ENCODE measurements at places on chromosomes 11 and 22. TPM values are rescaled to one million over a fixed set of nuclear protein-coding genes. Genes with fewer than 3 reads are reported as not detected.

GRCh38 chr11:59724066-59724465 lies 10.4 kb upstream of the OR10V1 start:
- no peak for DNase-seq

The HTR3A gene
- not detected for polyA plus RNA-seq

The MOGAT2 gene
- polyA plus RNA-seq, result 0.69 TPM

DNA sequence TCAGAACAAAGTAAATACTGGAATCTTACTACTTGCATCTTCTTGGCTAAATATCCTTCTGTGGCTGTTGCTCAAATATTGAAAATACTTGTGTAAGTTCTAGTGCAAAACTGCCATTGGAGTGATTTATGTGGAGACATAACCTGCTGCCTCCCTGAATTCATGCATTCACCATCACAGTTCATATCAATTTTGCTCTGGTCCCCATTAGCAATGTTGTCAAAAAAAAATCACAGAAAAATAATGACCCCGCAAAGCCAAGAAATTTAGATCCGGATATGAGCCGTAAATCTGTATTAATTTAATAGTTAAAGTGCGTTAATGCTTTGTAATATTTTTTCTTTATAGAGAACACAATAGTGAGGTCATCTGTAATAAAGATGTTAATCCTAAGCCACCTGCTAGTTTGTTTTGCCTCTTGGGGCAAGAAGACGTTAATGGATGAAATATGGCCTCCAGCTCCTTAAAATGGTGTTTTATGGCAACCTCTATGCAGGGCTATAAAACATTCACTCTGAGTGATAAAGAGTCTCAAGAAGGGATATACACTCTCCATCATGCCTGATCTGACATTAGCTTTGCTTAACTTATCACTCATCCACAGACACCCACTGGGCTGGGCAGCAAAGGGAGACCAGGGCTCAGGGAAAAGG lies 255.9 kb downstream of the INSC start:
- no peak for DNase-seq

The TMPRSS13 gene
- polyA plus RNA-seq, result 0.48 TPM

DNA sequence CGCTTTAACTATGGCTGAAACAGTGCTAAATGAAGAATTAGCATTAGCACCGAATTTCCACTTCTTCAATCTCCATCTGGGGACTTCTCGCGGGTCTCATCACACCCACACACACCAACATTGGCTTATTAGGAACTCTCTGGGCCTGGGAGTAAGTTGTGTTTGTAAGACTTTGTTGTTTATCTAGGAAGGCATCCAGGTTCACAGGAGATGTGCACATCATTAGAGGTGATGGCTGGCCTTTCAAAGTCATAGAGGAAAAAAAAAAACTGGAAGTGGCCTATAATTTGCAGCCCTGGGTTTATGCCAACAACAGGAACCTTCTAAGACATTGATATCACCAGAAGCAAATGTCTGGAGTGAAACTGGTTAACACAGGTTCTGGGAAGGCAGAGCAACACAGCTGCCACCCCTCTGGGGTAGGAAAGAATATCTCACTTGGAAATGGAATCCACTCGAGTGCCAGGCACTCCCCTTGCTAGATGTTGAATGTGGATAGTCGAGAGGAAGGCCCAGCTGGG lies 84.5 kb downstream of the TRAF6 start:
- DNase-seq, result no peak

DNA sequence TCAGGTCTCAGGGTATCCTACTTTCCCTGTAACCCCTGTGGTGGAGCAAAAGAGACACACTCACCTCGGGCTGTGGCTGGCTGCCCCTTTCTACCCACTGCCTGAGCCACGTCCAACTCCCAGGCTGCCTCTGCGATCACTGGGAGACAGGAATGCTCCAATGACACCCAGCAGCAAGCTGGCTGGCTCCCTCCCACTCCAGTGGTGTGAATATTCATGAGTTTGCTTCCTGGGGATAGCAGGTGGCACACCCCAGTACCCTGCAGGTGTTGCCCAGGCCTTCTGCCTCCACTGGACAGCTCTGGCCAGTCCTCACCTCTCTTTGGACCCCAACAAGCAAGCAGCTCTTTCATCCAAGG lies 9.7 kb downstream of the GAL3ST1 start:
- DNase-seq, result no peak

DNA sequence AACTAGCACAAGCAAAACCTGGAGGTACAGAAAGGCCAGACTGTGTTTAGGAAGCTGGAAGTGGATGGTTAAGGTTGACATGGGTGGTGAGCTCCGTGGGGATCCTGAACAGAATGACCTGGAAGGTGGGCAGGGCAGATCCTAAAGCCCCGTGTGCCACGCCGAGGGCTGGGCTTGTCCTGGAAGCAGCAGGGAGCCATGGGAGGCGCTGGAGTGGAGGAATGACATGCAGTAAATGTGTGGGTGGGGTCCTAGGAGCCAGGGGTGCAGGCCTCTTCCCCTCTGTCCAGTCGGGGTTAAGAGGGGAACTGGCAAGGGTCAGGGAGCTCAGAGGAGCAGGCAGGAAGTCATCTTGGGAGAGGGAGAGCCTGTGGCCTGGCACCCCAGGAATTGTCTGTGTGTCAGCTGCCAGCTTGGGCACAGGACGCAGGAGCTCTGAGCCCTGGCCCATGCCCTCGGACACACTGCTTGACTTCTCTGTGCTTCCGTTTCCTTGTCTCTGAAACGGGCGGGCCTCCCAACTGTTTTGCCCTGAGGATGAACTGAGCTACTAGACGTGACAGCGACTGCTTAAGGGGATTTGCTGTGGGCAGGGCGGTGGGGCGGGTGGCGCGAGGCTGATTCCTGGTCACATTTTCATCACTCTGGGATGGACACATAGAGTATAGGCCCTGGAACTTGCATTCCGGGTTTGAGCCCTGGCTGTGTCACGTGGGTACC lies 75.7 kb downstream of the MPPED1 start:
- DNase-seq, result no peak

The CHST1 gene
- 6.3 TPM for polyA plus RNA-seq

DNA sequence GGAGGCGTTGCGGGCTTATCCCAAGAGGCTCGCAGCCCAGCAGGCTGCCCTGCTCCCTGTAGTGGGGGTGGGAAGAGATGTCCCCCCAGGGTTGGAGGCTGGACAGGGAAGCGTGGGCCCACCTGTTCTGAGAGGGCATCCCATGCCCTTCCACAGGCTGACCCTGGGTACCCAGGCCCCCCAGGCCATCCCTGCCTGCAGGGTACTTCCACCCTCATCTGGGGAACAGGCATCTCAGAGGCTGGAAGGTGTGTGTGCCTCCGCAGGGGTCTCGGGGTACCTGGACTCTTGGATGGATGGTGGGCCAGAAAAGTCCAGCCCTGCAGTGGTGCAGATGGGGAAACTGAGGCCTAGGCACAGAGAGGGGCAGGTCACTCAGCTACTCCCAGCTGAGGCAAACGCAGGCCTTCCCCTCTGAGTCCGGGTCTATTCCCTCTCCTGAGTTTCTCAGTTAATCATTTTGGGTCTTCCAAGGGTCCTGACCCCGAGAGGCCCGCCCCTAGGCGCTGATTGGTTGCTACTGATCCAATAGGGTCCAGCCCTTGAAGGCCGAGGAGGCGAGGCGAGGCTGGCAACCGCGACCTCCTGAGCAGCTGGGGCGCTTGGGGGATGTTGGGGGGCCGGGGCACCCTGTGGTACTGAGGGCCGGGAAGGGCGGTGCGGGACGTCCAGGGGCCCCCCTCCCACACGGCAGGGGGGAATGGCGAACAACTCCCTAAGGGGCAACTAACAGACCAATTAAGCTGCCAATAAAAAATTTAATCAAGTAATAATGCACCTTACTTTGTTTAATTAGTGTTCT lies 23.8 kb downstream of the FLRT1 start:
- no peak for DNase-seq

The INPPL1 gene
- polyA plus RNA-seq, result 132 TPM

GRCh38 chr22:30434843-30435242 lies 9.3 kb downstream of the MTFP1 start:
- DNase-seq, result no peak

DNA sequence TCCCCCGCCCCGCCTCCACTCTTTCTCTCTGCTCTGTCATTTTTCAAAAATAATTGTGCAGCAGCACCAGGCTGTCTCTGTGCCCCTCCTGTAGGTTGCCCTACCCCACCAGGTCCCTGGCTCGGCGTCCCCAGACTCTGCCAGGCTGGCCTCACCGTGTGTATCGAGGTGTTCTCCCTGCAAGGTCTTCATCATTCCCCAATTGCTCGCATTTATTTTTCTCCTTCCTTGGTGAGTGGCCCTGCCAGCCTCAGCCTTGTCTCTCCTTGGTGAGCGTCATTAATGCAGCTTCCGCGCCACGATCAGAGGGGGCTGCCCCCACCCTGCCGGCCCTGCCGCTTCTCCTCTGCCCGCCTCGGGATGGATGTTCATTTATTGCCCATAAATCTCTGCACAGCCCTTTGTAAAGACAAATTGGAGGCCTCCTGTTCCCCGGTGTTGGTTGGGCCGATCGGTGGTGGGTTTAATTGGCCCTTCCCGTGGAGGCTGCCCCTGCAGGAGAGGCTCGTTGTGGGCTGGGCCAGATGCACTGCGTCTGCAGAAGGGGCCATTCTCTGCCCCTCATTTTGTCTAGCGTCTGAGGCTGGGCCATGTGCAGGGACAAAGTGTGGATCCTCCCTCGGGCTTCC lies 33.2 kb downstream of the RTN4R start:
- no peak for DNase-seq

The ZW10 gene
- 25.3 TPM for polyA plus RNA-seq

The PHOX2A gene
- not detected for polyA plus RNA-seq

DNA sequence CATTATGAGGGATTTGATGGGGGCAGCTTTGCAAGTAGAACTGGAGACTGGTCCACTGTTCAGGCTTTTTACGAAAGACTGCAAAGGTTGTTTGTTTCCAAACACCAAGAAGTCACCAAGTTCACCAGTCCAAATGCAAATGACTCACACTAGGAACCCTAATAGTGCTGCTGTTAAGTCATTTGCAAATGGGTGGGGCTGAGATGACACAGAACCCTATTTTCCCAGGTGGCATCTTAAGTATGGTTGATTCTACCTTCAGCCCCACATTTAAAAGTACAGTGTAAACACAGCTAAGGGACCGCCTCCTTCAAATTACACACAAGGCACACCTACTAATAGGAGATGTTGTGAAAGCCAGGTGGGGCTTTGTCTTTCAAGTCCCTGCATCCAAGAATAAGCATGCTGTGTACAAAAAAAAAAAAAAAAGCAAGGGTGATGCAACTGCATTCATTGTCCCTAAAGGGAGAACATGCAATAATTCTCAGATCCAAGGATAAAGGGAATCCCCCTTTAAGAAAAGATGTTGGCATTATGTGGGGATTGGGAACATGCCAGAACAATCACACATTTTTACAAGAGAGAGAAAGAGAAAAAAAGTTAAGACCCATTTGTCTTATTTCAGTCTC lies 27.3 kb downstream of the BDNF start:
- no peak for DNase-seq

DNA sequence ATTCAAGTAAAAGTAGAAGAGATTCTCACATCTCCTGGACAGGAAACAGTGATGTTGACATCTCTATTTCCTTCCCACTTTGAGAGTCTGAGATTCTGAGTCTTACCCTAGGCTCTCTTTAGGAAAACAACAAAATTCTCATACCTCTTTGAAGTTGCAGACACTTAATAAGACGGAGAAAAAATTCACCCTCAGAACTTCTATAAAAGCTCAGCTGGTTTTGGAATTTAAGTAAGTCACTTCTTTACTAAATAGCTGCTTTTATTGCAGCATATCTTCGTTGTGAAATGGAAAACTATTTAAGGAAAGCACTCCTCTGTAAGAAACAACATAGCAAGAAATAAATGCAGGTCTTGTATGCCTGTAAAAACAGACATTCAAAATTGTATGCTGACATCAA lies 79.1 kb downstream of the MSANTD4 start:
- DNase-seq, result no peak

DNA sequence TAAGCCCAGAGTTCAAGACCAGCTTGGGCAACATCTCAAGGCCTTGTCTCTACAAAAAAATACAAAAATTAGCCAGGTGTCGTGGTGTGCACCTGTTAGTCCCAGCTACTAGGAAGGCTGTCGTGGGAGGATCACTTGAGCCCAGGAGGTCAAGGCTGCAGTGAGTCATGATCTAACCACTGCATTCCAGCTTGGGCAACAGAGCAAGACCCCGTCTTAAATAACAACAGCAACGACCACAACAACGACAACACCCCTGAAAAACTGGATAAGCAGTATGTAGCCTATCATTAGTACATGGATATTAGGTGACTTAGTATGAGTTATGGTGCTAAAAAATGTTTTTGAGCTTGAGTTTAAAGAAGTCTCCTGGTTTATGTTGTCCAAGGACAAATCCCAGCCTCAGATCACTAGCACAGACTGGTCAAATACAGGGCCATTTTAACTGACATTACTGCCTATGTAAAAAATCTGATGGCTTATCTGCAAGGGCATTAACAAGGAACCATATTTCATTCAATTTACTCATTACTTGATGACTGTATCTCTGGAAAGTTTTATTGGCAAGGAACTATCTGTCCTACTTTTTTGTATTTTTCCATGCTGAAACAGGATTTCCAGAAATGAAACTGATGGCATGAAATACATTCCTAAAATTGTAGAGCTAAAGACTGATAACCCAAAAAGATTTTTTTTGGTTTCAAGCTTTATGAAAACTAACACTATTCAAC lies 23.4 kb downstream of the C2CD3 start:
- no peak for DNase-seq

- no peak for DNase-seq
These were observed 59.6 kb downstream of the MTNR1B start for GRCh38 chr11:93028960-93029522.

DNA sequence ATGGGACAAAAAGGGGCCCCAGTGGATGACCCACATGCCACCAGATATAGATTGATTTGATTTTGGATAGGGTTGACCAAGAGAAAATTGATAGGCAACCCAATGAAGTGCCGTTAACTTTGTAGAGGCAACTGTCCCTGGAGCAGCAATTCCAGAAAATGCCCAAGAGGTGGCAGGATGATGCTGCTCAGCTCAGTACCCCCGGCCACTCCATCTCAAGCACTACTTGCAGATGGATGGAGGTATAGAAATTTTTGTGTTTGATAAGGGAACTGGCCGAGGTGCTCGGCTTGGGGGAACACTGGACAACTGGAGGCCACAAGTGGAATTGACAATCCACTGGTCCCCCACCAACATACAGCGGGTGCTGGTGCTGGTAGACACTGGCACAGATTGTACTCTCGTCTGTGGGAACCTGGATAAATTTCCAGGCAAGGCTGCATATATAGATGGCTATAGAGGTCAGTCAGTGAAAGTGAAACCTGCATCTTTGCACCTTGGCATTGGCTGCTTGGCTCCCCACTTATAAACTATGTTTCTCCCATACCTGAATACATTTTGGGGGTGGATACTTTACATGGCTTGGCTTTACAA lies 86.3 kb downstream of the CCDC83 start:
- no peak for DNase-seq

DNA sequence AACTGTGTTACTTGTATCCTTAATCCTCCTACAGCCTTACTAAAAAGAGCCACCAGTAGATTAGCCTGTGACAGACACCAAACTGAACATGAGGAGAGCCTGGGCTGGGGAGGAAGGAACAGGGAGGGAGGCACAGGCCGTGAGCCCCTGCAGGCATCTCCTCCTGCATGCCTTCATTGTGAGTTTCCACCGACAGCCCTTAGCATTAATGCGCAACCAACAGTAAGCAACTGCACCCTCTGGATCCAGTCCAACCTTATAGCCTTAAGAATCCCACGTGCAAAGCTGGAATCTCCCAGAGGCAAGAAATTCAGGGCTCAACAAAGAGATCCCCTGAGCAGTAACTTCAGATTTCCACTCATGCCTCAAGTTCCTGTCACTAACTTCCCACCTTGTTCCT lies 84.6 kb downstream of the ETS1 start:
- DNase-seq, result no peak

Measured in right renal cortex interstitium (tissue), 3 donors.